ENCODE measurements at places on chromosomes 11 and 22. TPM values are rescaled to one million over a fixed set of nuclear protein-coding genes. Genes with fewer than 3 reads are reported as not detected.

Gene C11orf87
- polyA plus RNA-seq, result 0.29 TPM

Gene MIAT
- 0.93 TPM for polyA plus RNA-seq

Gene BRSK2
- polyA plus RNA-seq, result 1.1 TPM

Gene MS4A4A
- 6.2 TPM for polyA plus RNA-seq

Gene OR51E2
- polyA plus RNA-seq, result 0.89 TPM

Gene FXYD6
- polyA plus RNA-seq, result 99.6 TPM

Gene CD3D
- polyA plus RNA-seq, result not detected

Gene C11orf42
- polyA plus RNA-seq, result 2.3 TPM

Gene GAL3ST3
- polyA plus RNA-seq, result 4.9 TPM

Gene A4GALT
- polyA plus RNA-seq, result 17.5 TPM

Gene FJX1
- 7.2 TPM for polyA plus RNA-seq

Gene ZNF280B
- polyA plus RNA-seq, result 5.0 TPM

Gene TEX54
- polyA plus RNA-seq, result 0.38 TPM

Gene OR5L2
- not detected for polyA plus RNA-seq

Gene GLYAT
- 2.7 TPM for polyA plus RNA-seq

Gene CRYBA4
- polyA plus RNA-seq, result not detected

Gene APOC3
- 3.2 TPM for polyA plus RNA-seq

Gene SERPING1
- polyA plus RNA-seq, result 139 TPM

Gene LRRC56
- 1.4 TPM for polyA plus RNA-seq

Gene P4HA3
- polyA plus RNA-seq, result 1.1 TPM

Gene FAM83F
- 1.8 TPM for polyA plus RNA-seq

Gene DEUP1
- 1.6 TPM for polyA plus RNA-seq

Gene FZD4
- 78.3 TPM for polyA plus RNA-seq

Gene AGBL2
- polyA plus RNA-seq, result 8.6 TPM

Gene MYBPC3
- polyA plus RNA-seq, result 0.14 TPM

Measured in left renal pelvis (tissue), 4 donors.